ENCODE measurements at places on chromosomes 13 and 19.

DNA sequence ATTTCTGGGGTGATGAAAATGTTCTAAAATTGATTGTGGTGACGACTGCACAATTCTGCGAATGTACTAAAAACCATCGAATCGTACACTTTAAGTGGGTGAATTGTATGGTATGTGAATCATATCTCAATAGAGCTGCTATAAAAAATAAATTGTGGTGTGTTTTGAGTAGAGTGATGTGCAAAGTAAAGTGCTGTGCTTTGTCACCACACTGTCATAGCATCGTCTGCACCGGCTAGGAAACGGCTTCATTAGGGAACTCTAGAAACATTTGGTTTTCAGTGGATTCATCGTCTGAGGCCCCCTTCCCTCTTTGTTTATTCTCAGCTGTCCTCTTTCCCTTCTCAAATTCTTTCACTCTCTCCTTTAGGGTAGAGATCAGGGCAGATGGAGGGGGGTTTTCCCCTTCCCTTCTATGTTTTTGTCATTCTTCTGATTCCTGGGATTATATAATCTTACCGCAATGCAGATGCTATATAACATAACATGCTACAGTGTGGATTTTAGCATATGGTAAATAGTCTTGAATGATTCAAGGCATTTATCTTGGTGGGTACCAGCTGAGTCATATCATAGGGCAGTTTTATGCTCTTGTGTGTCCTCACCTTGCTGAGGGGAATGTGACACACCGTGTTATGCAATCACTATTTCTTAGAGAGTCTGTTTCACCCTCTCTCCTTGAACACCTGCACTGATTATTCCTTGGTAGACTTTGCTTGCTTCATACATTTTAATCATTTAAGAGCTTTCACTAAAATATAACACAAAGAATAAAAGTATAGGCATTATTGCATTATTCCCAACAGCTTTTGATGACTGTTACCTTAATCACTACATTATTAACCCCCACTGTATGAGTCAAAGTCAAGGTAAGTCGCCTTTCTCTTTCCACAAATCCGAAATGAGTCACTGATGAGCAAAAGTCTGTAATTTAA lies 239.4 kb downstream of the DCLK1 start:
- peak; percentile 59 for DNase-seq

- no peak for DNase-seq
Measured at GRCh38 chr19:15448778-15449619, 757 bp downstream of the WIZ start.

DNA sequence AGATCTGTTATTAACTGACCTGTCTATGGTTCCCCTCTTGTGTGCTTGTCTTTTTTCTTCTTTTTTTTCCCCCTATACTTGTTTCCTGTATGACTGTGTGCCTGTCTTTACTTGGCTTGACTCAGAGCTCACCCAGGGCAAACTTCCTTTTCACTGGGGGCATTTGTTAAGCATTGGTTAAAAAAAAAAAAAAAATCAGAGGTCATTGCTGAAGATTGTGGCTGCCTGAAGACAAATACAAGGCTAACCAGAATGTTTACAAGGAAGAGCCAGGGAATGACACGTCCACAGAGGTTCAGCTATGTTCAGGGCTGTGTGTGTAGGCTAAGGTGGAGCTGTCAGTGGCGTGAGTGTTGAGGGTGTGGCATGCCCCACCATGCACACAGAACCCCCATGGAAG lies 47.1 kb downstream of the LNX2 start:
- DNase-seq = peak; percentile 10

- DNase-seq = peak; percentile 79
Measured at GRCh38 chr13:36353001-36353400, 6.8 kb upstream of the SPART start.

DNA sequence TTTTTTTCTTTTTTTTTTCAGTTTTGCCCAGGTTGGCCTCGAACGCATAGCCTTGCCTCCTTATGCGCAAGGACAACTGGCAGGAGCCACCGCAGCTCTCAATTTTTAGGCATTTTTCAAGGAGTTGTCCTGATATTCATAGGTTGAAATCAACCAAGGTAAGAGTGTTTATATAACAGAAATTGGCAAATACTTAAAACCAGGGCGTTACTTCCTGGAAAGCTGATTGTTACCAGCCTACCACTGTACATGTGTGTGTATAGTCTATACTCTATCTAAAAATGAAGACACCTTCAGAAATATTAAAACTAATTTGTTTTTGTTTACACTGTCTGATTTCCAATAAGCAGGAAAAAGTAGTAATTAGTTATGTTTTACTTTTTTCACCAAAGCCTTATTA lies 39.2 kb downstream of the GPC6 start:
- DNase-seq = no peak

DNA sequence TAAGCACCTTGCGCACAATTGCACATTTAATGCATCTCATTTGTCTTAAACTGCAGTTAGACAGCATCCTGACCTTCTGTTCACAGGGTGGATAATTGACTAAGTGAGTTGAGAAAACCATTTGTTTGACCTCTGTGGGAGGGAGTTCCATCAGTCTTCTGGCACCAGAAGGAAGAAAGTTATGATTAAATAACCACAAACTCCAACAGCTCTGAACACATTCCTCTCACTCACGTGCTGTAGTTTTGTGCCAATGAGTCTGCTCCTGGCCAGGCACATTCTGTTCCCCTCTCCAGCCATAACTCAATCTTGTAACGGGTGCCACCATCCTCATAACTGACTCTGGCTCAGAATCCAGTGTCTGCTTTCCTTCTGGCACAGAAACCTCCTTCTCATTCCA lies 817.2 kb downstream of the SLITRK1 start:
- peak; percentile 57 for DNase-seq

- no peak for DNase-seq
Measured at GRCh38 chr13:90526711-90527110, 820.8 kb upstream of the MIR17HG start.

DNA sequence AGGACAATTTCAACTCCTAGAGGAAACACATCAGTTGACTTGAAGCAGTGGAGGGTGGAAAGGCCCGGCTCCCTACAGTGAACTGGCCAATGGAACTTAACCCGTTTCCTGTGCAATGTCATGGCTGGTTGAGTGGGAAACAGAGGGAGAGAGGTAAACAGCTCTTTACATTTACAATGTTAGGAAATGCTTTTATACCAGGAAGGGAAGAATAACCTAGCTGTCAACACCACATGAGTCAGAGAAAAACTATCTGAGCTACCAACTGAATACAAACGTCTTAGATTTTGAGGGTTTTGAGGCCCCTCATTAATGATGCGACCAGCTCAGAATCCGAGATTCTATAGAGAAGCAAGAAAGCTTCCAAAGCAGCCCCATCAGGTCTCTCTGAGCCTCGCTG lies 36.7 kb downstream of the CARD8 start:
- DNase-seq = no peak

DNA sequence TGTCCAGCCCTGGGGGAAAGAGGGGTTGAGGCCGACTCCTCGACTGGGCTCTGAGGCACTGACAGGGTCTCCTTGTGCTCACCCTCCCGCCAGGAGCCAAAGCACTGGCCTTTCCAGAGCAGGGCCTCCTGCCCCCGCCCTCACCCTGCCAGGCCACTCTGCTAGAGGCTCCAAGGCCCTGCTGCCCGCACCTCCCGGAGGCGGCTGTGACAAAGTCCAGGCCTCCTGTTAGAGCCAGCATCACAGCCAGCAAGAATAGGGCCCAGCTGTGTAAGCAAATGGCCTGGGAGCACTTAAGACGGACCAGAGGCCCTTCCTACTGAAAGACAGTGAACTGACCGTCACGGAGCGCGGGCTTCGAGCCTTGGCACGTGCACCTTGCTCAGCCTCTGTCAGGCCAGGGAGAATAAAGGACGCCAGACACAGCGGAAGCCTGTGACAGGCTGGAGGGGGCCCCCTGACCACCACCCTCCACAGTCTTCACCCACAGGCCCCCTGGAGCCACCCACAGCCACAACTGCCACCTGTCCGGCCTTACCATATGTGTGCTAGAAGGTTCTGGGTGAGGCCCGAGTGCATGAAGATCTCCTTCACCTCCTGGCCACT lies 50.9 kb downstream of the EPS15L1 start:
- no peak for DNase-seq

DNA sequence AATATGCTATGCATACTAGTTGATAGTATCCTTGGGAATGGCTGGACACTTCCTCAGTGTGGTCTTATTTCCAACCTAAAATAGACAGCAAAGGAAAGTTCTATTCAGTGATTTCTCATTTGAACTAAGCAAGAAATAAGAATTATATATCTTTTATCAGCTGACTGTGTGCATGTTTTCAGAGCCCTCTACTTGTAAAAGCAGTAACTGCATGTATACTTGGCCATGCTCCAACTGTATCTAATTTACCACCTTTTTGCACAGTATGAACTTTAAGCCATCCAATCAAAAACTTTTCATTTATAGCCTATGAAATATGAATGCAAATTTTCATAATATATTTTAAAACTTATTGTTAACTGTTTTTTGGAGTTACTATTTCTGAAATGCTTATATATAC lies 136.4 kb upstream of the PCDH9 start:
- DNase-seq = no peak

GRCh38 chr13:50518131-50518530 lies 325.4 kb downstream of the DLEU7 start:
- DNase-seq = no peak

GRCh38 chr13:80508031-80508430 lies 167.1 kb upstream of the SPRY2 start:
- DNase-seq = no peak

GRCh38 chr13:34941835-34942731 lies at the start of gene NBEA:
Gene NBEA, plus strand, starts transcription at chr13:34942270. Its CDS starts 551 bp downstream, at chr13:34942821.
- DNase-seq = peak; percentile 69

DNA sequence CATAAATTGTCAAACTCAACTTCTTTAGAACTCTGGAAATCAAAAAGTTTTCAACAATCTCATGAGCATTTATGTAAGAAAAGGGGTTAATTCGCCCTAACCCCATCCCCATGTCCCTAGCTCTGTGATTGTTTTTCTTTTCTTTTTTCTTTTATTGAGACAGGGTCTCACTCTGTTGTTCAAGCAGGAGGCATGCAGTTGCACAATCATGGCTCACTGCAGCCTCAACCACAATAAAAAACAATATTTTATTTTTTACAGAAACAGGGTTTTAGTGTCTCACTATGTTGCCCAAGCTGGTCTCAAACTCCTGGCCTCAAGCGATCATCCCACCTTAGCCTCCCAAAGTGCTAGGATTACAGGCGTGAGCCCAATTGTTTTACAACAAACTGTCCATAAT lies 16.7 kb downstream of the VWA8 start:
- no peak for DNase-seq

DNA sequence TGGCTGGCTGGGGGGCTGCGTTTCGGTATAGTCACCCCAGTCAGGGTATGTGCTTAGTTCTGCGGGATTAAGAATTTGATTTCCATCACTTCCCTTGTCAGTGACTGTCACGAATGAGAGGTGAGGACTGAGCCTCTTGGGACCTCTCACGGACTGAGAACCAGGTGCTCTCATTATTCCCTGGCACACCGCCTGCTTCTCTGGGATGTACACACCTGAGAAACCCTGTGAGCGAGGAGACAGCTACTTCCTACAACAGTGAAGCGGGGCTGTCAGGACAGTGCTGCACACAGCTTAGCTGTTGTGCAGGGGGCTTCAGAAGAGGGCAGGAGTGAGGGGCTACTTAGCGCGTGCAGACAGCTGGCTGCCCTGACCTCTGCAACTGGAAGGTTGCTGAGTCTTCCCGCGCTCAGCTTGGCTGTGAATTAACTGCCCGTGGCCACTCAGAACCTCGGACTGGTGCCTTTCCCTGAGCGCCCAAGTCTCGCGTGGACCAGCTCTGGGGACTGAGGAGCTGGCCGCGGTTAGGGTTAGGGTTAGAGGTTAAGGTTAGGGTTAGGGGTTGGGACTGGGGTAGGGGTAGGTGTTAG lies 65.3 kb upstream of the MCF2L start:
- no peak for DNase-seq

DNA sequence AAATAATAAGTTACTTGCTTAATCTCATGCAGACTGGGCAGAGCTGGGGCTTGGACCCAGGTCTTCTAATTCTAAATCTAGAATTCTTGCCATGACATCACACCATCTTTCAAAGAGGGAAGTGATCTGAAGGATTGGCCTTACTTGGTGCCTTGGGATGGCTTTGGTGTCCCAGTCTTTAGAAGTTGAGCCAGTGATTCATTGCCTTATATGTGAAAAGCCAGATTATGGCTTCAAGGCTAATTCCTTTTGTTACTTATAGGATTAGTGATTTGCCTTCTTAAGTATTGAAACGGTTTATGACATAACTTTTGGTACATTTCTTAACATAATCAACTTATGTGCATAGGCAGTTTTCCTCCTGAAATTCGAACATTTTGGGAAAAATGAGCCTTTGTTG lies 14.9 kb downstream of the COG3 start:
- DNase-seq = no peak

- DNase-seq = no peak
Measured at GRCh38 chr19:16233836-16234551, 36.3 kb downstream of the AP1M1 start.

DNA sequence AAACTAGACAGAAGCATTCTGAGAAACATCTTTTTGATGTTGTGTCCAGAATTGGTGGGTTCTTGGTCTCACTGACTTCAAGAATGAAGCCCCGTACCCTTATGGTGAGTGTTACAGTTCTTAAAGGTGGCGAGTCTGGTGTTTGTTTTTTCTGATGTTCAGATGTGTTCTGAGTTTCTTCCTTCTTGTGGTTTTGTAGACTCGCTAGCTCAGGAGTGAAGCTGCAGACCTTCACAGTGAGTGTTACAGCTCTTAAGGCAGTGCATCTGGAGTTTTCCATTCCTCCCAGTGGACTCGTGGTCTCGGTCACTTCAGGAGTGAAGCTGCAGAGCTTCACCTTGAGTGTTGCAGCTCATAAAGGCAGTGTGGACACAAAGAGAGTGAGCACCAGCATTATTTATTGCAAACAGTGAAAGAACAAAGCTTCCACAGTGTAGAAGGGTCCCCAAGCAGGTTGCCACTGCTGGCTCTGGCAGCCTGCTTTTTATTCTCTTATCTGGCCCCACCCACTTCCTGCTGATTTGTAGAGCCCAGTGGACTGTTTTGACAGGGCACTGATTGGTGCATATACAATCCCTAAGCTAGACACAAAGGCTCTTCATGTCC lies 1820.8 kb downstream of the UQCRFS1 start:
- DNase-seq = no peak

- DNase-seq = no peak
Measured at GRCh38 chr13:100396776-100397175, 191.8 kb downstream of the GGACT start.

DNA sequence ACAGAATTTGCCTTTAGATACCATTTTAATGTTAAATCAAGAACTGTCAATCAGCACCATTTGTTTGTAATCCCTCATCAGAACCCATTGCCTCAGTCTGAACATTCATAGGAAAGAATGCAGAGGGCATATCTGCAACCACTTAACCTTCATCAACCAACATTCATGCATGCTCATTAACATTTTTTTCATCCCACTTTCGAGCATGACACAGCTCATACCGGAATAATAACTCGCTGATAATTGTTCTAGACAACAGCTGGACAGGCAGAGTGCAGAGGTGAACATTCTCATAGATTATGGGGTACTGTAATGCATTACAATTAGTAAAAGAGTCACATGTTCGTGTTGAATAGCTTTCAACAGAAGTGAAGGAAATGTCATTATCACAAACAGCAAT lies 216.8 kb downstream of the DIAPH3 start:
- peak; percentile 38 for DNase-seq

DNA sequence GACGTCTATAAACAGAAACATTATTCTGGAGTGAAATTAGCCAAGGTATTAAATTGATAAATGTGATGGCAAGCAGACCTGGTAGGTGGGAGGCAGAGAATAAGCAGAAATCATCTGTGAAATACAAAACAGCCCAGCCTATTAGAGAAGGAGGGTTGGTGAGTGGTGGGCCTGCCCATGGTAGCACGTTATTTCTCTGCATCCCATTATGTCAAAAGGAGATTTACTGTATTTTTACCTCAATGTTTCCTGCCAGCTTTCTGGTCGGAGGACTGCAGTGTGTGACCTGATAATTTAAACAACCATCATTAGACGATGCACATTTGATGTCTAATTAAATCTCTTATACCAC lies 200.9 kb downstream of the OXGR1 start:
- no peak for DNase-seq

All from fibroblast of skin of scalp (primary cell).